ENCODE measurements at places on chromosomes 11 and 22. TPM values are rescaled to one million over a fixed set of nuclear protein-coding genes. Genes with fewer than 3 reads are reported as not detected.

The HEPHL1 gene
- total RNA-seq = not detected

The MYOD1 gene
- not detected for total RNA-seq

The F2 gene
- total RNA-seq = not detected

The GLYATL1 gene
- not detected for total RNA-seq

The PHRF1 gene
- 31.3 TPM for total RNA-seq

The APOL6 gene
- 26.5 TPM for total RNA-seq

The NCAM1 gene
- 69.2 TPM for total RNA-seq

The PANX2 gene
- total RNA-seq = 2.5 TPM

The MUC6 gene
- 13.1 TPM for total RNA-seq

The OR5M10 gene
- not detected for total RNA-seq

The SIK2 gene
- 9.9 TPM for total RNA-seq

The PICK1 gene
- total RNA-seq = 56.2 TPM

The TMEM45B gene
- not detected for total RNA-seq

DNA sequence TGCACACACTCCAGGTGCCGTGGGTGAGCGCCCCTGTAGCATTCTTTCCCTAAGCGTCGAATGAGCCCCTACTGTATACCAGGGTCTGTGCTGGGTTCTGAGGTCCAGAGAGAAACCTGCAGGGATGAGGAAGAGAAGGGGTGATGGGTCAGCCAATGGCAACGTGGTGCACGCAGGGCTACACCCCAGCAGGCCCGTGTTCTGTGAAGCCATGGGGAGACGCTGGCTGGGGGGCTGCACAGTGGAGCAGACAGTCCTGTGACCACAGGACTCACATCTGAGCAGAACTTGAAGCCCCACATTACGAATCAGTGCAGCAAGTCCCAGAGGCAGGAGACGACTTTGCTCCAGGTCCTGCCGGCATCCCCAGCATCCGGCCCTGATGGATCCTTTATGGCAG lies 1481.4 kb downstream of the BRD1 start:
- DNase-seq = no peak

GRCh38 chr11:10725114-10725906 lies 25.7 kb upstream of the CTR9 start:
- DNase-seq = no peak

- no peak for DNase-seq
Measured at GRCh38 chr11:73273222-73273895, 1.2 kb downstream of the P2RY6 start.

DNA sequence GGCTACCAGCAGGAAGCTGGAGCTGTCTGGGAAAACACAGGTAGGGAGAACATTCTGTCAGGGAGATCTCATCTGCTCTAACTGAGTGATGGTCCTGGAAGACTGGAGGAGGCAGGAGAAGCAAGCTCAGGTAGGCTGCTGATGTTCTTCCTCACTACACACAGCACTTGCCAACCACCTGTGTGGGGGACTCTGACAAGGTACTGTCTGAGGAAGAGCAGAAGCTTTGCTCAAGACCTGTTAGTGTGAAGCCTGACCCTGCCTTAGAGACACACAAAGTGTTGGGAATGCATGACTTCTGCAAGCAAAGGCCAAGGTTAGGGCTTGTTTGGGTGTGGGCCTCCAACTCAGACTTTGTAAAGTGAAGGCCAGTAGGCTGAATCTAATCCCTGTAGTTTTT lies 46.5 kb downstream of the CHST1 start:
- DNase-seq = no peak

DNA sequence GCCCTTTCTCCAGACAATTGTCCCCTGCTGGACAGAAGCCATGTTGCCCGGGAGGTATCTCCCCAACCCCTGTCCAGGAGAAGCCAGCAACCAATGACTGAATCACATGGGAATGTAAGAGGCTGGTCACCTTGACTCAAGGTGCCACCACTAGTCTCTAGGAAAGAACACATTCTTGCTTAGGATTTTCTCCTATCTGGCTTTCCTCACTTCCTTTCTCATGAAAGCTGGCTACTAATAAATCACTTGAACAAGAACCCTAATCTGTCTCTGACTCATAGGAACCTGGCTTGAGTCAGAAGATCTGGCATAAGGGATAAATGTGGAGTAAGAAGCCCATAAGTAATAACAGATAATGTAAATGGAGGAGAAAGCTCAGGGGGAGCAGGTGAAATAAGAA lies 101.4 kb upstream of the C11orf87 start:
- DNase-seq = no peak

GRCh38 chr11:117621226-117621625 lies 175.8 kb downstream of the DSCAML1 start:
- DNase-seq = no peak

DNA sequence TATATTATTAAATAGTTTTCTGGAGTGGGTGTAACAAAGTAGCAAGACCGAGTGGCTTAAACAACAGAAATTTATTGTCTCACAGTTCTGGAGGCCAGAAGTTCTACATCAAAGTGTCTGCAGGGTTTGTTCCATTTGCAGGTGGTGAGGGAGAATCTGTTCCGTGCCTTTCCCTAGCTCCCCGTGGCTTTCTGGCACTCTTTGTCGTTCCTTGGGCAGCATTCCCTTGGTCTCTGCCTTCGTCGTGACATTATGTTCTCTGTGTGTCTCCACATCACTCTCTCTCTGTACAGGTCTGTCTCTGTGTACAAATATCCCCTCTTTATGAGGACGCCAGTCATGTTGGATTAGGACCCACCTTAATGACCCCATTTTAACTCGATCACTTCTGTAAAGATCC lies 38.2 kb downstream of the LDLRAD3 start:
- no peak for DNase-seq

GRCh38 chr11:76161261-76161961 lies 44.9 kb downstream of the WNT11 start:
- no peak for DNase-seq

GRCh38 chr11:7522121-7522520 lies 8.3 kb downstream of the PPFIBP2 start:
- no peak for DNase-seq

GRCh38 chr11:118374729-118375128 lies 15.3 kb downstream of the UBE4A start:
- no peak for DNase-seq

- DNase-seq = no peak
Measured at GRCh38 chr11:123233280-123233974, 38.4 kb upstream of the CLMP start.

- no peak for DNase-seq
Measured at GRCh38 chr11:91011503-91011902, 788.7 kb upstream of the CHORDC1 start.

- DNase-seq = no peak
Measured at GRCh38 chr11:67071420-67072284, 15.0 kb downstream of the RHOD start.

DNA sequence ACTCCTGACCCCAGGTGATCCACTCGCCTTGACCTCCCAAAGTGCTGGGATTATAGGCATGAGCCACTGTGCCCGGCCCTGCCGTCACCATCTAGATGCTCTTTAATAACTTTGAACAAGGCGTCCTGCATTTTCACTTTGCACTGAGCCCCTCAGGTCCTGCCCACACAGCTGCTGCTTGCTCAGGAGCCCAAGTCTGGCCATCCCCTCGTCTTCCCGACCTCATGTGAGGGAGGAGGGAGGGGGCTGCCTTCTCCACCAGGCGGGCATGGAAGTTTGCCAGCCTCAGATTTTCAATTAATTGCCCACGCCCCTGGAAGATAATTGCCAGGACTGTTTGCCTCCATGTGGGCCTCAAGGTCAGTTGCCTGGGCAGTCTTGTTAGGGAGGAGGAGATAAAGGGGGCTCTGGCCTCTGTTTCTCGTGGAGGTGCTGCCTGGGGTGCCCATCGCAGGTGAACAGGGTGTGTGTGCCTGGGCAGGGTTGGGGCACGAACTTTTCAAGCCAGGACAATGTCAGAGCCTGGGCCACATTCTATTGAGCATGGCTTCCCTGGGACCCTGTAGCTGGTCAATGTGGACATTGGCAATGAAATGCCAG lies 27.9 kb upstream of the MYEOV start:
- DNase-seq = no peak

DNA sequence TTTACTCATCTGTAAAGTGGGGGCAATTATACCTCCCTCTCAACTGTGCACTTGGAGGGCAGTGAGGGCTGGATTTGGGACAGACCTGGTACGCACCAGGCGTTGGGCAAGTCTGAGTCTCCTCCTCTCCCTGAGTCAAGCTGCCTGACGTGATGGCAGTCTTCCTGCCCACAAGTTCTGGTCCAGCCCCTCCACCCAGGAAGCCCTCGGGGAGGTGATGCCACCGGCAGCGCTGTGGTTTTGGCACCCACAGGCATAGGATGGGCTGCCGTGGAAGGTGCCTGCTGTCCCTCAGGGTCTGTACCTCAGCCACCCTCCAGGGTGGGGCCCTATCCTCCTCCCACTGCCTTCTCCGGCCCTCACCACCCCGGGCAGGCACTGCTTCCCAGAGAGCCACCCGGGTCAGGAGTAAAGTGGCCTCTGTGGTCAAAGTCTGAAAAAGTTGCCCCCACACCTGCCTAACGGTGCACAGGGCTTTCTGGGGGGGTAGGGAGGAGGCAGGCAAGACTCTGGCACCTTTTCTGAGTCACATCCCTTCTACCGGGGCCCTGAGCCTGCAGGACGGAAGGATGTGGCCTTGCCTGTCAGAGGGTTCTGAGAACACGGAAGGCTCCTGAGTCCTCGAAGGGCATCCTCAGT lies 6.5 kb upstream of the APOBEC3H start:
- DNase-seq = no peak

DNA sequence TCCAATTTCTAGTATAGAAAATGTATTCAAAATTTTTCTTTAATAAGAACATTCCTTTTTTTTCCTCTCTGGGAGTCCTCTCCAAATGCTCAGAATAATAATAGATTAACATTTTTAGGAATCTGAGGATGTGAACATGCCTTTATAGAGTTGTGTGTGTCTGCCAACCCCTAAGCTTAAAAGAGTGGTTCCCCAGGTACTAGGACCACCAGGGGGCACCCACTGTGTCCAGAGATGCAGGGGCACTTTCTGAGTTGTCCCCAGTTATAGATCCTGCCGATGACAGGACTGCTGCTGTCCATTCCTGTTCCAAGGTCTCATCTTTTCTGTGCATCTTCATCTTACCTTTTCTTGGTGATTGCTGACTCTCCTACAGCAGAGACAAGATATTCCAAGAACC lies 27.0 kb upstream of the MICAL2 start:
- DNase-seq = no peak

GRCh38 chr11:72642043-72642883 lies 32.0 kb downstream of the PDE2A start:
- no peak for DNase-seq

GRCh38 chr11:23429569-23429968 lies 569.3 kb upstream of the CCDC179 start:
- DNase-seq = no peak

GRCh38 chr11:32069361-32070058 lies 21.4 kb upstream of the RCN1 start:
- DNase-seq = no peak

DNA sequence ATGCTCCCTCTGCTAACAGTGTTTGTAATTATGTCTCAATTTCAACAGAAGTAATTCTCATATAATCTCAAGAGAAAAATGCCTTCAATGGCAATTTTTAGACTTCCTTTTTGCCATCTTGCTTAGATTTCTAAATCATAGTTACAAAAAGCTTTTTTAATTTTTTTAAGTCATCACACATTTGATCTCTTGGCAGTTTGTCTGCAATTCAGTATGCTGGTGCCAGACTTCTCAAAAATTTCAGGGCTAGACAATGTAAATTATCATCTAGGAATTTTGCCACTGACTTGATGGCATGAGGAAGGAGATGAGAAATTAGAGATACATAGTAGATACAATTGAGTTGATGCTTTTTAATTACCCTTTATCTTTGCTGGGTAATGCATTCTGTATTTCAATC lies 1176.7 kb upstream of the CNTN5 start:
- DNase-seq = no peak

DNA sequence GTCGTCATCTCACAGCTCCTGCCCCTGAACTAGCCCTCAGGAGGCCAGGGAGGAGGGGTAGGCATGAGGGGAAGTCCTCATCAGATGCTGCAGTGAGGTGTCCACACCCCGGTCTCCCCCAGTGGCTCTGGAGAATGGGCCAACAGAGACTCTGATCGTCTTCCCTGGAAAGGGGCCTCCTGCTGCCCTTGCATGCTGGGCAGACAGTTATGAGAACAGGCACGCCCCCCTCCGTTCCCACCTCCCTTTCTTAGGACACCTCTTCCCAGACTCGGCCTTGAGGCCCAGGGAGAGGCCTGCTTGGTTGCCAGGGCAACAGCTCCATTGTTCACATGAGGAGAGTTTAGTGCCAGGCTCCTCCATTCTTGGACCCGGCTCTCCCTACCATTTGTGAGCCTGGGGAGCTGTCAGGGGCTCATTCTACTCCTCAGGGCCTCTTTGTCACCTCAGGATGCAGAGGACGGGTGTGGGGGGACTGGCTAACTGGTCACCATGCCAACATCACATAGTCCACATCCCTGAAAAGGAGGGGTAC lies 157.7 kb downstream of the TTC17 start:
- DNase-seq = no peak

GRCh38 chr22:21073023-21073422 lies 27.3 kb downstream of the LRRC74B start:
- no peak for DNase-seq

GRCh38 chr22:21074102-21074715 lies 28.5 kb downstream of the LRRC74B start:
- DNase-seq = no peak

GRCh38 chr11:20367313-20367948 lies 3.9 kb downstream of the HTATIP2 start:
- DNase-seq = no peak

DNA sequence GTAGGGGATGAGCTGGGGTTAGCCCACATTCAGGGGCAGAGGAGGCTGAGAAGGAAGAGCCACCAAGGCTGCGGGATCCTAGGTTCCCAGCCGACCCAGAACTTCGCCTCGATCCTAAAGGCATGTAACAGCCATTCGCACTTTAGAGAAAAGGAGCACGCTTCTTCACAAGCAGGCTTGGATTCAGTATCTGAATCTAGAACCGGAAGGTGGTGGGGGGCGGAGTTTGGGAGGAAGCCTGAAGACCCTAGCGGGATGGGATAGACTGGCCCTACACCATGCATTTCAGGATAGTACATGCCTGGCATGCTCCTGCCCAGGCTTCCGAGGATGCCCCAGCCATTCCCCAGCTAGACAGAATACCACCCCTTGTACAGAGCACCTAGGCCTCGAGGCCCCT lies 4.4 kb downstream of the SCARF2 start:
- no peak for DNase-seq

GRCh38 chr11:101617735-101618332 lies 34.0 kb upstream of the TRPC6 start:
- DNase-seq = no peak

GRCh38 chr11:34655335-34656008 lies 34.6 kb downstream of the EHF start:
- no peak for DNase-seq

DNA sequence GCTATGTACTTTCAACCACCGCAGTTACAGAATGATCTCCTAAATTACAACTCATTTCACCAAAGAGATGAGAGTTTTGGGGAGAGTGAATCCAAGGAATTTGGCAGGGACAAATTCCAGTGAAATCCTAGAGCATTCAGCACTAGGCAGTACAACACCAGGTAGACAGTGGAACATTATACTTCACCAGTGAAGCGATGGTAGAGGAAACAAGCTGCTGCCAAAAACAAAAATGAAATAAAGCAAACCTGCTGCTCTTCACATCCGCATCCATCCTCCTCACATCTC lies 16.9 kb downstream of the SMCO4 start:
- DNase-seq = no peak

- DNase-seq = no peak
Measured at GRCh38 chr22:46935506-46936377, 173.3 kb downstream of the TBC1D22A start.

GRCh38 chr11:22065472-22065871 lies 127.4 kb upstream of the ANO5 start:
- no peak for DNase-seq

- no peak for DNase-seq
Measured at GRCh38 chr11:103069367-103069766, 22.6 kb downstream of the DCUN1D5 start.

- DNase-seq = peak; percentile 40
Measured at GRCh38 chr11:94151903-94152677, 23.4 kb downstream of the PANX1 start.
